ENCODE measurements at places on chromosomes 7 and 10.

GRCh38 chr7:115447495-115447894 lies 525.6 kb downstream of the MDFIC start:
- no peak for DNase-seq

DNA sequence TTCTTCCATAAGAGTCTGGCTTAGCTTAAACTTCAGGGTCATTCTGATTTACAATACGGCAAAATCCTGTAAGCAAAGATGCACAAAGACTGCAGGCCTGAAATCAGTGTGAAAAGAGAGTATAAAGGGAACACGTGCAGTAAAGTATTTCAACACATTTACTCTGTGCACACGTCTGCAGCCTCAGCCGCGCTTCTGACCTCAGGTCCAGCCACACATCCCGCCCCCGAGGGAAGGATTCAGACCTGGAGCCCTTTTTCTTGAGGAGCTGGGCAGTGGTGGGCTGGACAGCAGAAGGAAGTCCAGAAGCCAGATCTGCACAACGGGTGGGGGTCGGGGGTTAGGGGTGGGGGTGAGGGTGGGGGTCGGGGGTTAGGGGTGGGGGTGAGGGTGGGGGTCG lies 58.9 kb upstream of the FAM20C start:
- DNase-seq, result no peak

- no peak for DNase-seq
These were observed 59.3 kb upstream of the TRIM8 start for GRCh38 chr10:102585026-102585425.

- no peak for DNase-seq
These were observed 13.5 kb upstream of the CACUL1 start for GRCh38 chr10:118768041-118768919.

DNA sequence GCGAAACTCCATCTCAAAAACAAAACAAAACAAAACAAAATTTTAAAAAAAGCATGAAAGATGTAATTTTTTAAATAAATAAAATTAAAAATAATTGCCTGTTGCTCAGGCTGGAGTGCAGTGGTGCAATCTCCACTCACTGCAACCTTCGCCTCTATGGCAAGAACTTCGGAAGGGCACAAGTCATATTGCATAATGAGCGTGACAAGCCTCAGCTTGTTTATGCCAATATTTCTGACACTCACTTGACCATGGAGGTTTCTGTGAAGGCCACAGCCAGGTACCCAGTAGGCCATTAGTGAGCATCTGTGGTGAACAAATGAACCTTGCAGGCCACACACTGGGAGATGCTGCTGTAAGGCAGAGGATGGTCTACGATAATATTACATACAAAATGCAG lies 106.1 kb upstream of the KMT2C start:
- DNase-seq, result no peak

GRCh38 chr10:127977357-127978009 lies 70.6 kb downstream of the PTPRE start:
- DNase-seq, result no peak

GRCh38 chr7:120274899-120275298 lies 1.9 kb downstream of the KCND2 start:
- no peak for DNase-seq

- no peak for DNase-seq
These were observed 107.0 kb upstream of the KIF5B start for GRCh38 chr10:32163071-32163761.

- DNase-seq, result no peak
These were observed 15.1 kb downstream of the CRHR2 start for GRCh38 chr7:30667172-30667571.

DNA sequence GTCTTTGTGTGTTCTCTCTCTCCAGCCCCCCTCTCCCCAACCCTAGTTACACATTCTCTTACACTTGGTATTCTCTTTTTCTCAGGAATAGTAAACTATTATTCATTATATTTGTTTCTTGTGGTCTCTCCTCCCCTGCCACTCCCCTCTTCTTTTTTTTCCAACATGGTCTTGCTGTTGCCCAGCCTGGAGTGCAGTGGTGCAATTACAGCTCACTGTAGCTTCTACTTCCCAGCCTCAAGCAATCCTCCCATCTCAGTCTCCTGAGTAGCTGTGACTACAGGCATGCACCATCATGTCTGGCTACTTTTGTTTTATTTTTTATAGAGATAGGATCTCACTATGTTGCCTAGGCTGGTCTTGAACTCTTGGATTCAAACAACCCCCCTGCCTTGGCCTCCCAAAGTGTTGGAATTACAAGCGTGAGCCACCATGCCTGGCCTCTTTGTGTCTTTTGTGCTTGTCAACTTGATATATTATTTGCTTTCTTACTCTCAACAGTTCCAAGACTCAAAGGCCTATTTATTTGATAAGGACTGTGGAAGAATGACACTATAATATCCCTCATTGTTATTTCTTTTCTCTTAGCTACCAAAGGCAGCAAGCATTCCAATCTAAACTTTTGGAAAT lies 66.9 kb downstream of the MLLT10 start:
- no peak for DNase-seq

DNA sequence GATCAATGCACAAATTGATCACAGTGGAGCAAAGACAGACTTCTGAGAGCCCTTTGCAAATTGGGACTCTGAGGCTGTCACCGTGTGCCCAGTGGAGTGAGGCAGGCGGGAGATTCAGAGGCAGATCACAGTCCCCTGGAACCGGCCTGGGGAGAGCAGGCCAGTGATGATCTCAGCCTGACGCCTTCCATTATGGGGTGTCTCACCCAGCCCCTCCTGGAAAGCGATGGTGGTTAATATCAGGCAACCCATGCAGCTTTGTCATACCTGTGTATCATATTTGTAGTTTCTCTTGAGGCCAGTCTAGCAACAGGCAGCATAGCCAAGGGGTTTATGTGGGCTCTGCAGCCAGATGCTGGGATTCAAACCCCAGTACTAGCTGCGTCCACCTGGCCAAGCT lies 147.8 kb downstream of the EMX2 start:
- DNase-seq, result no peak

- DNase-seq, result no peak
These were observed 64.2 kb downstream of the CNNM2 start for GRCh38 chr10:102982296-102982695.

GRCh38 chr7:159097661-159098423 lies 46.8 kb downstream of the VIPR2 start:
- DNase-seq, result no peak

GRCh38 chr7:17988858-17989257 lies 38.8 kb downstream of the PRPS1L1 start:
- no peak for DNase-seq

- no peak for DNase-seq
These were observed 121.5 kb downstream of the TPST1 start for GRCh38 chr7:66326501-66327215.

- DNase-seq, result no peak
These were observed 36.8 kb downstream of the MARCHF5 start for GRCh38 chr10:92327445-92328433.

- DNase-seq, result no peak
These were observed 13.1 kb upstream of the FAM20C start for GRCh38 chr7:179209-179681.

- DNase-seq, result no peak
These were observed 13.1 kb upstream of the KMT2E start for GRCh38 chr7:105000927-105001336.

- no peak for DNase-seq
These were observed 294.3 kb downstream of the BBS9 start for GRCh38 chr7:33423646-33424020.

- no peak for DNase-seq
These were observed 50.5 kb downstream of the FZD1 start for GRCh38 chr7:91314591-91315323.

GRCh38 chr7:71459132-71459531 lies 327.2 kb downstream of the GALNT17 start:
- no peak for DNase-seq

GRCh38 chr7:78601728-78602127 lies 803.2 kb downstream of the PHTF2 start:
- no peak for DNase-seq

GRCh38 chr10:76352300-76352699 lies 920.9 kb downstream of the LRMDA start:
- DNase-seq, result no peak

GRCh38 chr7:131412031-131412430 lies 84.4 kb downstream of the MKLN1 start:
- DNase-seq, result no peak

DNA sequence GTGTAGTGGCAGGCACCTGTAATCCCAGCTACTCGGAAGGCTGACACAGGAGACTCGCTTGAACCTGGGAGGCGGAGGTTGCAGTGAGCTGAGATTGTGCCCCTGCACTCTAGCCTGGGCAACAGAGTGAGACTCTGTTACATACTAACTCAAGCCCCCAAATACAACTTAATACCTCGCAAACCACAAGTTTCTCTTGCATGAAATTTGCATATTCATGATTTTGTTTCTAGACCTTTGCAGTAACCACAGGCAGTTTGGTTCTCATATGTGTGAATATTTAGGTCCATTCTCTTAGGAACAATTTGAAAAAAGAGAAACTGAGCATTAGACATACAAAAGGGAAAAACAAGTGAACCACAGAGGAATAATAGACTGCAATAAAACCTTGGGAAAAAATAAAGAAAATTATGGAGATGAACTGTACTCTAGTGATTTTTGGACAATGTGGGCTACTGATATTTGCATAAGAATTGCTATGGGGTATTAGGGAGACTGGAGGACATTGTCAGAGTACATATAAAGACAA lies 77.0 kb downstream of the ZNF277 start:
- DNase-seq, result no peak

- no peak for DNase-seq
These were observed 107.0 kb upstream of the PARD3 start for GRCh38 chr10:34922138-34922537.
